ENCODE measurements at places on chromosomes 7 and 10.

- DNase-seq, result no peak
These were observed 217.1 kb downstream of the CAMK1D start for GRCh38 chr10:12566161-12567115.

- no peak for DNase-seq
These were observed 231.8 kb downstream of the AHR start for GRCh38 chr7:17530244-17530643.

DNA sequence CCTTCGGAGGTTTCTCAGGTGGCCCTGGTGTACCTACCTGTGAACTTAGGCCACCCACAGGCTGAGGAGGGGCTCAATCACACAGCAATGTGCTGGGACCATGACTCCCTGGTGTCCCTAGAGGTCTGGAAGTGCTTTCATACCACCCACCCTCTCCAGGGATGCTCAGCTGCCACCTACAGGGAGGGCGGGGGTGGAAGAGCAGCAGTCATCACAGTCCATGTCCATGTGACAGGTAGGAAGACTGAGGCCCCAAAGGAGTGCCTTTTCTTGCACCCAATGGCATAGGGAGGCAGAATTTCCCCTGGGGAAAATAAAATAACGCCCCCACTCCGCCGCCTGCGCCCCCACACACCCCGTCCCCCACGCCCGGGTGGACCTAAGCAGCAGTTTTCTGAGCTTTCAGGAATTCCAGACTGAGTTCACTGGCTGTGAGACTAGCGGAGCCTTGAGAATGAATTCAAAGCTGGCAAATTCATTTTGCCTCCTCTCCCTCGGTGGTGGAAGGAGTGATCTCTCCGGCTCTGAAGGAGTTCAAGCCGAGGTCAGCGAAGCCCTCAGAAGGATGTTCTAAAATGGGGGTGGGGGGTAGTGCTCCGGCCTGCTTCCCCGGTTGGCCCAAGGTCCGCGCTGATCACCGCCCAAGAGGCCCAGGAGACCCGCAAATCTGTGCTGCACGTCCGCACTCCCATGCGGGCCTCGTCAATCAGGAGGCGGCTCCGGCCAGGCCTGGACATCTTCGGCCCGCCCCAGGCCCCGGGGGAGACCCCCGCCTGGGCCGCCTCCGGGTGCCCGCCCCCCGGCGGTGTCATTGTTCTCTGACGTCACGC lies 2.1 kb upstream of the ZMIZ1 start:
- DNase-seq, result no peak

DNA sequence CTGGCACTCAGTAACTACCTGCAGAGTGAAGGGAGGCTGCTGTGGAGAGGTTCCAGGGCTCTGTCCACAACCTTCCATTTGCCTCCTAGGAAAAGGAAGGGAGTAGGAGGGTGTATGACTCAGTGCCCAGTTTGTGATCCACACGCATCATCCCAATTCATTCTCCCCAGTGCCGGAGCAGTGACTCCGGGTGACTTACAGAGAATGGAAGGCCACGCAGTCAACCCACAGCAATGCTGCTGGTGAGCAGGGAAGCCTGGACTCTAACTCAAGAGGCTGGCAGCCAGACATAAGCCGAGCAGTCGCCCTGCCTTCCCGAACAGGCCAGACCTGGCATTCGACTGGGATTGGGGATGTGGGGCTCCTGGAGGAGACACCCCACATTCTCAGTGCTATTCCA lies 139.9 kb downstream of the SH3PXD2A start:
- DNase-seq, result no peak

GRCh38 chr7:112790586-112791003 lies 402 bp upstream of the TMEM168 start:
- DNase-seq, result no peak

- DNase-seq, result no peak
These were observed 609.7 kb downstream of the PTPRN2 start for GRCh38 chr7:157977717-157978496.

GRCh38 chr10:121556455-121556854 lies 41.8 kb downstream of the FGFR2 start:
- DNase-seq, result no peak

- no peak for DNase-seq
These were observed 218.7 kb downstream of the FRMD4A start for GRCh38 chr10:14112056-14112455.

DNA sequence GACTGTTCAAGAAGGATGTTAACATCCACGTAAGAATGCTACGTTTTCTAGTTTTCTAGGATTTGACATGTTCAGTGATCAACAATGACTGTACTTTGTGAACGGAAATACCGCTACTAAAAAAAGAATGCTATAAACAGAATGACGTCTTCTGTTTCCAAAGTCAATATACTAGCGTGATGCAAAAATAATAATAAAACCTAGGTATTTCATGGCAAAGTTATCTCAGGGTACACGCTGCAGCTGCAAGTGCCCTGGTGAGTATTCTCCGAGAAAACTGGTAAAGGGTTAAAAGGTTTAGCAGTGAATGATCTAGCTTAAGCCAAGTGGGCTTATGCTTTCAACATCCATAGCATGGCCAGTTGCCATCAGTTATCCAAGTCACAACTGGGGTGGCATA lies 653.3 kb upstream of the PFKP start:
- DNase-seq, result no peak

DNA sequence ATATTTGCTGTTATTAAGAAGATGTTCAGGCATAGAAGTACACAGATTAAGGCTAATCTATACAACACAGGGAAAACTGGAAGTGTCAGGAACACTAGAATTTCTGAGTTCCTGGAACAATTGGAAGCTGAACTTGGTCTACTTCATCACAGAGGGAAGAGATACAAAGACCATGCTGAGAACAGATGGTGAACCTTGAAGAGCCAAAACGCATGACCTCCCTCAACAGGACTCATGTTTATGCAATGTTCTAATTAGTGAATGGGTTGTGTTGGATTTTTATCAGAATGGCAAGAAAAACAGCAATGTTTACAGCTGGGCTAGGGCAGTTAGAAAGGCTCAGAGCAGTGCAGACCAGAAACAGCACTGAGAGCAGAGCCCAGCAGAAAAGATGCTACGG lies 94.9 kb downstream of the SFMBT2 start:
- no peak for DNase-seq

DNA sequence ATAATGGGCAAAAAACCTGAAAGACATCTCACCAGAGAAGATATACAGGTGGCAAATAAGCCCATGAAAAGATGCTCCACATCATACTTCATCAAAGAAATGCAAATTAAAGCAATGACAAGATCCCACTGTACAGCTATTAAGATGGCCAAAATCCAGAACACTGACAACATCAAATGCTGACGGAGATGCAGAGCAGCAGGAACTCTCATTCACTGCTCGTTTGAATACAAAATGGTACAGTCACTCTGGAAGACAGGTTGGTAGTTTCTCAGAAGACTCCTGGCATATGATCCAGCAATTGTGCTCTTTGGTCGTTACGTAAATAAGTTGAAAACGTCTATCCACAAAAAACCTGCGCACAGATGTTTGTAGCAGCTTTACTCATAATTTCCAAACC lies 35.5 kb downstream of the KIN start:
- DNase-seq, result no peak

DNA sequence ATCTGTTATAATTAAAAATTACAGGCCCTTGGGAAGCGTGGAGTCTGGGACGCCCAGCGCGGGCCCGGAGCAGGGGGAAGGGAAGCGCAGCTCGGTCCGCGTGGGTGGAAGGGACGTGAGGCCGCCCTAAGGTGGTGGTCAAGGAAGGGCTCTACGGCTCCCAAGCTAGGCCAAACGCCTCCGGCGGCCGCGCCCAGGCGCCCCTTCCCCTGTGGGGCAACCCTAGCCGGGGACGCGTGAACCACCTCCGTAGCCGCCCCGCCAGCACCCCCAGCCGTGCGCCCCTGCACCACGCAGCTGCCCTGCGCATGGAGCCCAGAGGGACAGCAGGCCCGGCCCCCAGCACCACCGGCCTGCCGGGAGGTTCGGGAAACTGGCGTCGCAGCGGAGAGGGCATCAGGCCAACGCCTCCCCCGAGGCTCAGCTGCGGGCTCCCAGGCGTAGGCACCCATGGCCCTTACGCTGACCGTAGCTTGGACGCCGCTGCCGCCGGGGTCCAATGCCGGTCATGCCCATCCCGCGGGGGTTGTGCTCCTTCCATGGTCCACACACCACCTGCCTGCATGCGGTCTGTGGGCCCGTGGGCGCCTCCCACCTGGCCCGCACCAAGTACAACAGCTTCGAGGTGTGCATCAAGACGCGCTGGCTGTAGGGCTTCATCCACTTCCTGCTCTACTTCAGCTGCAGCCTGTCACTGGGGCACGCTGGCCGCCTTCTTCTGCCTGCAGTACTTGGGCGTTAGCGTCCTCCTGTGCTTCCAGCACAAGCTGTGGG lies 166.7 kb downstream of the SEPTIN7 start:
- no peak for DNase-seq

GRCh38 chr7:43851805-43852204 lies 17.5 kb downstream of the MRPS24 start:
- DNase-seq, result no peak

DNA sequence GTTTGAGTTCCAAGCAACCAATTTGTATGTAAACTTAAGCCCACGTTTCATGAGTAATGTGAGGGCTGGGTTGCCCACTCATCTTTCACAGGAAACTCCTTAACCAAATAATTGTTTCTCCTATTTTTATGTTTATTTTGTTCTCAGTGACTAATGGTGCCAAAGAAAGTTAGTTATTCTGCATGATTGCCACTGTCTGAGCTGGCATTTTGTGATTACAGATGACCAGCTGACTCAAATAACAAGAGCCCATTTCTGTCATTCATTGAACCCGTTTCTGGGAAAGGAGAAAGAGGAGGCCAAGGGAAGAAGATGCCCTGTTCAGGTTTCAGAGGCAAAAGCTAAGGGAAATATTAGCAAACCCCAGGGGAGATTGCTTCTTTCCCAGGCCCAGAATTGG lies 186.9 kb upstream of the MYO3A start:
- DNase-seq, result no peak

Data from stimulated activated CD4-positive, alpha-beta T cell treated with anti-CD3 and anti-CD28 coated beads, Interleukin-15, amount 100 ng/mL, for 48 hours (primary cell).